ENCODE measurements at places on chromosomes 4 and X. TPM values are rescaled to one million over a fixed set of nuclear protein-coding genes. Genes with fewer than 3 reads are reported as not detected.

DNA sequence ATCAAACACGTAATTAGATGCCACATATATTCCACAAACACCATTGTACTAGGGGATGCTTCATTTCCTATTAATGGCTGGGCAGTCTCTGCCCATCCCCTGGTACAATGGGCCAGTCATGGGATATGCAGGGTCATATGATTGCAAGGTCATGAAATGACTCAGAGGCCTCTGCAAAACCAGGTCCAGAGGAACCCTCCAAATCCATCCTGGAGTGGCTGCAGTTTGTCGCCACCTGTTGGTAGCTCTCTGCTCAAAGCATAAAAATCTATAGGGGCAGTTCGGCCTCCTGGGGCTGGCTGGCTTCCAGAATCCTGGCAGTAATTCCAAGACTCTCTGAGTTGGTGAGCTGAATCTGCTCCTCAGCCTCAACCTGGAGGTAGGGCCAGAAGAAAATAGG, 22.9 kb upstream of the PUDP start:
- no peaks in the 10 kb centered on the region for H3K27me3 ChIP-seq
- H3K4me1 ChIP-seq, result no peaks in the 10 kb centered on the region
- H3K36me3 ChIP-seq, result no peaks in the 10 kb centered on the region
- DNase-seq, result no peak

DNA sequence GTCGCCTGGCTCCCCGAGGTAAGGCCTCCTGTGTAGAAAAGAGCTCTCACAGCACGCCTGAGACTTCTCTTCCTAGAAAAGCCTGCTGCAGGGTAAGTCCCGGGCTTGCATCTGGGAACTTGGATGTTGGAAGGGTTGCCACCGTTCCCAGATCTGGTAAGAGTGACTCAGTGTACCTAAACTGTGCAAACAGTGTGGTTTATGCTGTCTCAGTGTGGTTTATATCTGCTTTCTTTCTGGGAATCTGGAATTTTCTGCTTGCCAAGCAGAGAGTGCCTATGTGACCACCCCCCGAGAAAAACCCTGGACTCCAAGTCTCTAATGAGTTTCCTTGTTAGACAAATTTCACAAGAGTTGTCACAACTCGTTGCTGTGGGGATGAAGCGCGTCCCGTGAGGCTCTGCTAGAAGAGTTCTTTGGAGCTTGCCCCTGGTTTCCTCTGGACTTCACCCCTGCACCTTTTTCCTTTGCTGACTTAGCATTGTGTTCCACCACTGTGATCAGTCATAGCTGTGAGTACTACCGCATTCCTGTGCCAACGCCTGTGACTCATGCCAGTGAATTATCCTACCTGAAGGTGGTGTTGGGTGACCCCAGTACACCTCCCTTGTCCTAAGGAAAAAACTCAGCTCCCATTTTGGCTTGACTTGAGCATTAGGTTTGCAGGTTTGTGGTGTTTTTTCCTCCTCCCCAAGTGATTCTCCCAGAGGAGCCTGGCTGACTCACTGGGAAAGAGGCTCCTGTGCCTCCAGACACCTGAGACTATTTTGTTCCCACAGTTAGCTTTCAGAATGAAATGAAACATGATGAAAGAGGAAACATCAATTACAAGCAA, 14.5 kb downstream of the SLC2A9 start:
- H3K27me3 ChIP-seq, result no peaks in the 10 kb centered on the region
- H3K27ac ChIP-seq, result no peak overlapping the region
- H3K4me3 ChIP-seq, result no peak overlapping the region
- H3K4me1 ChIP-seq, result no peaks in the 10 kb centered on the region
- H3K36me3 ChIP-seq, result no peaks in the 10 kb centered on the region

GPR173 gene
- 7.1 TPM for total RNA-seq

- no peaks in the 10 kb centered on the region for H3K4me1 ChIP-seq
- no peaks in the 10 kb centered on the region for H3K27me3 ChIP-seq
- no peaks in the 10 kb centered on the region for H3K36me3 ChIP-seq
- DNase-seq, result no peak
- peak overlapping the region; percentile 45 for H3K27ac ChIP-seq
These were observed 2.4 kb downstream of the RAP2C start for GRCh38 chrX:132216806-132217202.

NAP1L2 gene
- total RNA-seq, result 5.6 TPM

DNA sequence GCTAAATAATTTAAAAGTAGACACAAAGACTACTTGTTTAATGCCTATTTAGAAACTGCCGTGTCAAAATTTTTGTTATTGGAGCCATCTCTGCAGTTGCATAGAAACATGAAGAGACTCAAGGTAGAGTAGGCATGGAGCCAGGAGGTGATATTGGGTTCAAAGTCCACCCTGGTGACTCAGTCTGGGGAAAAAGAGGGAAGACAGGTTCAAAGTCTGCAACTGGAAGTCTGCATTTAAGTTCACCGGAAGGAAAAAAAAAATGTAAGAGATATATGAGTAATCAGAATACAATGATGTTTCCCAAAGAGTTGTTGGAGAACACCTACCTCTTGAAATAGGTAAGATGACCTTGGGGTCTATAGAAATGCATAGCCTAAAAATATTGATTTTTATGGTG, 67.4 kb upstream of the QRFPR start:
- H3K27ac ChIP-seq, result no peak overlapping the region
- H3K36me3 ChIP-seq, result no peaks in the 10 kb centered on the region
- no peak overlapping the region for H3K4me3 ChIP-seq
- DNase-seq, result no peak

DMP1 gene
- not detected for total RNA-seq

ARHGAP36 gene
- not detected for total RNA-seq

- no peak overlapping the region for H3K4me3 ChIP-seq
- H3K27me3 ChIP-seq, result no peaks in the 10 kb centered on the region
- H3K36me3 ChIP-seq, result no peaks in the 10 kb centered on the region
- H3K27ac ChIP-seq, result no peak overlapping the region
- no peaks in the 10 kb centered on the region for H3K4me1 ChIP-seq
These were observed 1169.5 kb upstream of the PABPC4L start for GRCh38 chr4:135371137-135371536.

PCSK1N gene
- total RNA-seq, result 0.45 TPM

DNA sequence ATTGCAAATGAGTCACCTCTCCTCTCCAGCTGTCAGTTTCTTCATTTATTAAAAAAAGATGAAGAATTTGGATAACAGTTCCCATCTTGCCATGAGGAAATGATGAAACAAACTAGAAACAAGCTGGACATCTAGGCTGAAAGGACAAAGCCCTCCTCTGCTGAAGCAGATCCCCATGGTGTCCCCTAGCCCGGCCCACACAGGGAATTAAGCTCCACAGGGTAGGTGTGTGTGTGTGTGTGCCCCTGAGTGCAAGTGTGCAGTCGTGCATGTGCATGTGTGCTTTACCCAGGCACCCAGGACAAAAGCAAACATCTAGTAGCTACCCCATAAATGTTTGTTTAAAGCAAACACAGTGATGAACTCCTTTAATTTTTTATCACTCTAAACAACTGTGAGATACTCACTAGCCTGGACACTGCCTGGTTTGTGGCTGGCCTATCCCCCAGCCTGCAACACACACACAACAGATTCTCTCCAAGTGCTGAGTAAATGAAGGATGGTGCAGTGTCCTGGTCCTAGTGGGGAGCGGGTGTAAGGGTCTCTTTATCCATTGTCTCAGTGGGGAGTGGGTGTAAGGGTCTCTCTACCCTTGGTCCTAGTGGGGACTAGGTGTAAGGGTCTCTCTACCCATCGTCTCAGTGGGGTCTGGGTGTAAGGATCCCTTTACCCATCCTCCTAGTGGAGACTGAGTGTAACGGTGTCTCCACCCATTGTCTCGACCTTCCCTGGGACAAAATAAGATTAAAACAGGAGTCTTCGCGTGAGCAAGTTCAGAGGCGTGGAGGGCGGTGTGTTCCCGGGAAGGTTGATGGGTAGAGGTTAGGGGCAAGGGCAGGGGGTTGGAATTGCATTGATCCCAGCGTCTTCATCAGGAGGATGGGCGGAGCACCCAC, 688 bp upstream of the EVC start:
- H3K27me3 ChIP-seq, result no peaks in the 10 kb centered on the region
- DNase-seq, result no peak
- H3K36me3 ChIP-seq, result no peaks in the 10 kb centered on the region
- H3K4me3 ChIP-seq, result peak overlapping the region; percentile 88

DNA sequence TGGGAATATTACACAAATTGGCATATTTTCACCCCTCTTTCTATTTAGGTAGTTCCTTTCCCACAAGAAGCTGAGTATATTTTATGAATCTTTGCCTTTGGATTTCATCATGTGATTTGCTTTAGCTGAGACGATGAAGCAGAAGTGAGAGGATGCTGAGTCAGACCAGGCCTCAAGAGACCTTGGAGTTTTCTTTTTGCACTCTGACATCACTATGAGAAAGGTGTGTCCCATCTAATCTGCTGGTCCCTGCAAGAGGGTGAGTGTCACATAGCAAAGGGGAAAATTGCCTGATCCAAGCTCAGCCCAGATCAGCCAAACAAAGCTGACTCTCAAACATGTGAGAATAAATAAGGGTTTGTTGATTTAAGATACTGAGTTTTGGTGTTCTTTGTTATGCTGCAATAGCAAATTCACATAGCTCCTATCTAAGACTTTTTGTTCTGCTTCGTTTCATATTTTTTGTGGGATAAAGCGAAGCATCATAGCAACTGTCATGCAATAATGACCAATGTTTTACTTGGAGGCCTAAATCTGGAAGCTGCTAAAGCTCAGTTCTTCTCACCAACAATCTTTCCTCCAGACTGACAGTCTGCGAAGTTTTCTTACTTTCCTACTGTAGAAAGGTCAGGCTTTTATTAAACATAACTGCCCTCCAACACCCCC, 176.9 kb downstream of the PDHA2 start:
- H3K4me1 ChIP-seq, result no peaks in the 10 kb centered on the region
- no peaks in the 10 kb centered on the region for H3K36me3 ChIP-seq
- no peak overlapping the region for H3K4me3 ChIP-seq

ADGRL3 gene
- 26.7 TPM for total RNA-seq

HHIP gene
- 1.6 TPM for total RNA-seq

MAML3 gene
- 8.3 TPM for total RNA-seq

GRCh38 chrX:118259213-118259612, 86.7 kb upstream of the WDR44 start:
- H3K36me3 ChIP-seq, result no peaks in the 10 kb centered on the region
- no peak overlapping the region for H3K27ac ChIP-seq
- no peak overlapping the region for H3K4me3 ChIP-seq
- no peaks in the 10 kb centered on the region for H3K4me1 ChIP-seq

GDI1 gene
- total RNA-seq, result 130 TPM

AFF2 gene
- 2.1 TPM for total RNA-seq

DNA sequence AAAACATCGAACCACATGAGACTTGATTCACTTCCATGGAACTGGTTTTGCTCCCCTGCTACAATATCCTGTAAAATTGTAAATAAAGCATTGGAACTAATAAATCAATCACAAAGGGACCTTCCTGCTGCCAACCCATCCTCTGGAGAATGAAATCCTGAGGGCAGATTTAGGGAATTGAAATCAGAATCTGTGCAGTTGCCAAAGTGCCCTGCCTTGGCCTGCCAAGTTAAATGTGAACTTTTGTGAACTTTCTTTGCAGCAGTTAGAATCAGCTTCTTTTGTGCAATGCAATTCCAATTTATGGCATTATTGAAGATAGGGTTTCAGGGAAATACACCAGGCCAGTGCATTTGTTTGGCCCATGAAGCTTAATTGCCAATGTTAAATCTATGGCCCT, 263.1 kb downstream of the PTTG2 start:
- H3K36me3 ChIP-seq, result no peaks in the 10 kb centered on the region
- H3K27ac ChIP-seq, result no peak overlapping the region
- no peaks in the 10 kb centered on the region for H3K27me3 ChIP-seq
- H3K4me1 ChIP-seq, result peaks cover 5% of the 10 kb centered on the region
- DNase-seq, result no peak

DNA sequence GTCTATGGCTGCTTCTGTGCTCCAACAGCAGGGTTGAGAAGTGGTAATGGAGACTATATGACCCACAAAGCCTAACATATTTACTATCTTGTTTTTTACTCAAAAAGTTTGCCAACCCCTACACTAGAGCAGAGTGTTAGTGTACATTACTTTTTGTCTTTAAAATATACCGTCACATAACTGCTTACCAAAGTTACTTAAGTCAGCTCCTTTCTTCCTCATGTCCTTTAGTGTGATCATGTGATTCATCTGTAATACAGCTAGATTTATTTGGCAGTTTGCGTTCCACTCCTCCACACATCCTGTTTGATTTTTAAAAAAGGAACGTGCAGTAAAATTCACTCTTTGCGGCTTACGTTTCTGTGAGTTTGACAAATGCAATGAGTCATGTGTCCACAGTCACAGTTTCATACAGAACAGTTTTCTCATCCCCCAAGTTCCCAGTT, 162.4 kb upstream of the GPRIN3 start:
- H3K36me3 ChIP-seq, result no peaks in the 10 kb centered on the region
- DNase-seq, result no peak
- no peaks in the 10 kb centered on the region for H3K27me3 ChIP-seq
- peak overlapping the region; percentile 41 for H3K4me3 ChIP-seq
- no peaks in the 10 kb centered on the region for H3K4me1 ChIP-seq

- no peak for DNase-seq
- H3K4me1 ChIP-seq, result no peaks in the 10 kb centered on the region
- no peaks in the 10 kb centered on the region for H3K27me3 ChIP-seq
- no peak overlapping the region for H3K4me3 ChIP-seq
- H3K27ac ChIP-seq, result no peak overlapping the region
These were observed 62.2 kb upstream of the GPM6A start for GRCh38 chr4:175874306-175874705.

RASGEF1B gene
- 12.6 TPM for total RNA-seq

MAOA gene
- 68.2 TPM for total RNA-seq

PAGE2 gene
- total RNA-seq, result not detected

- no peaks in the 10 kb centered on the region for H3K4me1 ChIP-seq
- DNase-seq, result peak; percentile 81
- no peak overlapping the region for H3K27ac ChIP-seq
- no peaks in the 10 kb centered on the region for H3K36me3 ChIP-seq
These were observed 1.6 kb upstream of the IDUA start for GRCh38 chr4:985123-985830.

- H3K27ac ChIP-seq, result no peak overlapping the region
- H3K4me3 ChIP-seq, result no peak overlapping the region
- no peaks in the 10 kb centered on the region for H3K36me3 ChIP-seq
- H3K27me3 ChIP-seq, result no peaks in the 10 kb centered on the region
- no peaks in the 10 kb centered on the region for H3K4me1 ChIP-seq
- DNase-seq, result no peak
These were observed 554.8 kb upstream of the TENM3 start for GRCh38 chr4:181688432-181688831.

DNA sequence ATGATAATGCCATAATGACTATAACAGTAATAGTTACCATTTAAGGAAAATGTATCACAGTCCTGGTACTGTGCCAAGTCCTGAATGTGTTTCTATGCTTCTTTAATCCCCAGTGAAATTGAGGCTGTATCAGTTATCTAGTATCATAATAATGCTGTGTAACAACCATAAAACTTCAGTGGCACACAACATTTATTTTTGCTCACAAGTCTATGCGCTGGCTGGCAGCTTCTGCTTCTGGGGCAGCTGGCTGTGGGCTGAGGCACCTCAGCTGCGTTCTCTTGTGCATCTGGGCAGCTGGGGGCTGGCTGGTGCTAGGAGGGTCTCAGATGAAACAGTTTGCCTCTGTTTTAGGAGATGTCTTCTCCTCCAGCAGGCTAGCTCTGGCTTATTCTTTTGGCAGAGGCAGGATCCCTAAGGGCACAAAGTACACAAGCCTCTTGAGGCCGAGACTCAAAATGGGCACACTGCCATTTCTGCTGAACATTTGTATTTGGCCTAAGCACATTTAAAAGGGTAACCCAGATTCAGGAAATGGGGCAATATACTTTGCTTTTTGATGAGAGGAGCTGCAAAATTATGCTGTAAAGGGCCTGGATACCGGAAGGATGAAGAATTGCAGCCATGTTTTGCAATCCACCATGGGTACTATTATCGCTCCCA, 62.6 kb upstream of the DHX15 start:
- H3K4me1 ChIP-seq, result no peaks in the 10 kb centered on the region
- no peak for DNase-seq
- no peaks in the 10 kb centered on the region for H3K27me3 ChIP-seq
- H3K36me3 ChIP-seq, result no peaks in the 10 kb centered on the region
